ENCODE measurements at places on chromosomes 7 and 10. TPM values are rescaled to one million over a fixed set of nuclear protein-coding genes. Genes with fewer than 3 reads are reported as not detected.

The AGR3 gene
- total RNA-seq: 22.2 TPM

DNA sequence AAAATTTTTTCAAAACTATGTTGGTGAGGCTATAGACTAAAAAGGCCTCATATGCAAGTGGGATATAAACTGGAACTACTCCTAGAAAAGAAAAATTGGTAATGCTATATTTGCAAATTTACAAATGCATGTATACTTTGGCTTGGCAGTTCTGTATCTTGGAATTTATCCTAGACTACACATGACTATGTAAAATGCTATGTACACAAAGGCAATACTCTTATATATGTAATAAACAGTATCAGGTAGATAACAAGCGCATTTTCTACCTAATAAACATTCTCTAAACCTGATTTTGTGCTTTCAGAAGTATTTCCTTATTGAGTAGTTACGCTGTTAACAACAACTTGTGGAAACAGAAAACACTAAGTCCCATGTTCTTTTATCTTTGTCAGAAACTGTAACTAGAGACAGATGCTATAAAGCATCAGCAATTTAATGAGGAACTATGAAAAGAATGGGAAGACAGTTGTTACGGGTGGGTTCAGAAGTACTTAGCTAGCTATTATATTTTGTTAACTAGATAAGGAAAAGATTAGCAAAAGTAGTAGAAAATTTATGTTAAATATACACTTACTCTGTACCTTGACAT lies 107.8 kb downstream of the ARHGAP12 start:
- no peak overlapping the region for H3K27ac ChIP-seq
- H3K4me3 ChIP-seq: no peak overlapping the region
- DNase-seq: no peak
- no peaks in the 10 kb centered on the region for H3K27me3 ChIP-seq

DNA sequence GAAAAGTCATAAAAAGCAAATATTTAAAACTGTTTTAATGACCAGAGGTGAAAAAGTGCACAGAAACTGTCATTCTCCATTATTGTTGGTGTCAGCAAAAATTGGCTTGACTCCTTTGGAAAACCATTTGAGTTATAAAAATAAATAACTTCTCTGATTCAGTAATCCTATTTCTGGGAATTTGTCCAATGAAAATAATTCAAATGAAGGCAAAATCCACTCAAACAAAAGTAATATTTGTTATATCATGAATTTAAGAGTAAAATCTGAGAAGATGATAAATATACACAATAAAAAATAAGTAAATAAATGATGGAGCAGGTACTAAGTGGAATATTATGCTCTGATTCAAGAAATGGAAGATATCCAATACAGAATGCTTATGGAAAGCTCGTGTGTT lies 326.6 kb upstream of the KLF6 start:
- no peaks in the 10 kb centered on the region for H3K36me3 ChIP-seq
- peaks cover 8% of the 10 kb centered on the region for H3K4me1 ChIP-seq
- no peak for DNase-seq
- H3K27ac ChIP-seq: no peak overlapping the region
- no peak overlapping the region for H3K4me3 ChIP-seq

- peaks cover 14% of the 10 kb centered on the region for H3K36me3 ChIP-seq
- H3K4me3 ChIP-seq: no peak overlapping the region
- no peaks in the 10 kb centered on the region for H3K27me3 ChIP-seq
- no peak for DNase-seq
These were observed 107.0 kb downstream of the CPXM2 start for GRCh38 chr10:123784646-123785045.

GRCh38 chr7:90250601-90251303 lies 5.8 kb downstream of the CFAP69 start:
- no peaks in the 10 kb centered on the region for H3K27me3 ChIP-seq
- H3K36me3 ChIP-seq: no peaks in the 10 kb centered on the region
- no peak overlapping the region for H3K27ac ChIP-seq

The OPN4 gene
- total RNA-seq: not detected

The GRID2IP gene
- 0.35 TPM for total RNA-seq

DNA sequence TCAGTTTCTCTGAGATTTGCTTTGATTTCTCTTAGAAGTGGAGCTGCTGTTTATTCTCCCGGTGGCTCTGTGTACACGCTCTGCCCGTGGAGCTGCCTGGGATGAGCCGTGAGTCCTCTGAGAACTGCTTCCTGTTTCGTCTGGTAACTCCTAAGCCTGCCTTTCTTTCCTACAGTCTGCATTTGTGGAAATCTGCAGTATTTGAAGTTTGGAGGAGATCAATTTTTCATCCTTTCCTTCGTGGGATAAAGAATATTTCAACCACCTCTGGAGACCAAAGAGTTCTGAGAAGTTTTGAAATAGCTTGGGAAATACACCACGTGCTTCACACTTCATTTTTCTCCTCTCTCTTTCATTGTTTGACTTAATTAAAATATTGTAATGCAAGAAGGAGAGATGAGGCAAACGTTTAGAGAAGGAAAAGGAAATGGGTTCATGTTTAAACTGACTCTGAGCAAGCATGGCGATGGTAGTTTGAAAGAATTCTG lies 311.9 kb downstream of the LRMDA start:
- H3K27ac ChIP-seq: no peak overlapping the region
- no peaks in the 10 kb centered on the region for H3K27me3 ChIP-seq
- no peaks in the 10 kb centered on the region for H3K4me1 ChIP-seq
- DNase-seq: no peak

Measured in thoracic aorta (tissue), 2 donors.